ENCODE measurements at places on chromosomes 5 and 9.

DNA sequence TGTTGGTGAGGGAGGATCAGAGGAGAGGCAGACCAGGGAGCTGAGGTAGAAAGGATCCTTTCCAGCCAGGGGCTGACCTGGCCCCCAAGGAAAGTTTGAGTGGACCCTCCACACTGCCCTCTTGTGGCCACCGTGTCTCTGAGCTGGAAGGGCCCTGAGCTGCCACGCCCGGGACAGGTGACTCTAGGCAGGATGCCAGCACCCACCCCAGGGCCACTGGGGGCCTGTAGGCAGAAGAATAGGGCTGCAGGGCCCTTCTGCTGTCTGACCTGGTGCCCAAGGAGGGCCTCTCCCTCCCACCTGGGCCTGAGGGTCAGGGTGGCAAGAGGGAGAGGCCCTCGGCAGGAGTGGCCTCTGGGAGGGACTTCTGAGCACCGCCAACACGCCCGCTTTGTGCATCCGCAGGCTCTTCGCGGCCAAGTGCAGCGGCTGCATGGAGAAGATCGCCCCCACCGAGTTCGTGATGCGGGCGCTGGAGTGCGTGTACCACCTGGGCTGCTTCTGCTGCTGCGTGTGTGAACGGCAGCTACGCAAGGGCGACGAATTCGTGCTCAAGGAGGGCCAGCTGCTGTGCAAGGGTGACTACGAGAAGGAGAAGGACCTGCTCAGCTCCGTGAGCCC lies 76.8 kb downstream of the LMX1B start:
- peak; percentile 58 for DNase-seq

- DNase-seq: no peak
Measured at GRCh38 chr9:127999461-127999860, 18.7 kb upstream of the EEIG1 start.

GRCh38 chr9:7315116-7315515 lies 484.5 kb downstream of the DMAC1 start:
- DNase-seq: no peak

- DNase-seq: no peak
Measured at GRCh38 chr5:94884311-94884710, 265.8 kb downstream of the SLF1 start.

- no peak for DNase-seq
Measured at GRCh38 chr9:8382777-8383527, 583.4 kb upstream of the DMAC1 start.

- no peak for DNase-seq
Measured at GRCh38 chr5:61651195-61651594, 319.1 kb downstream of the ZSWIM6 start.
